ENCODE measurements at places on chromosomes 13 and 19.

DNA sequence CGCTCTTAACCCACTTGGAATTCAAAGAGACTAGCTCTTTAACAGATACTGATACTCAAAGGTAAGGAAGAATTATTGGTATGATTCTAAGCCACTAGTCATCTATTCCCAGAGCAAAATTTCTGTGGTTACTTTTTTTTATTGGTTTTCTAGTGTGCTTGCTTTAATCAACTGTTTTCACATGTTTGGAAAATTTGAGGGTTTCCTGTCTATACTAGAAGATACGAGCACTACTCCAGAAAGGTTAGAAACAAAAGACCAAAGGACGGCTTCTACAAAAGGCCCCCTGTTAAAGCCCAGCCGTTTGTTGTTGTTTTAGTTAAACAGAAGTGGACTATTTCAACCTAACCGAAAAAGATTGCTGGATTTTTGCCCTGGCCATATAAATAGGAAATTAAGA lies 18.5 kb upstream of the LPAR6 start:
- no peak for DNase-seq

DNA sequence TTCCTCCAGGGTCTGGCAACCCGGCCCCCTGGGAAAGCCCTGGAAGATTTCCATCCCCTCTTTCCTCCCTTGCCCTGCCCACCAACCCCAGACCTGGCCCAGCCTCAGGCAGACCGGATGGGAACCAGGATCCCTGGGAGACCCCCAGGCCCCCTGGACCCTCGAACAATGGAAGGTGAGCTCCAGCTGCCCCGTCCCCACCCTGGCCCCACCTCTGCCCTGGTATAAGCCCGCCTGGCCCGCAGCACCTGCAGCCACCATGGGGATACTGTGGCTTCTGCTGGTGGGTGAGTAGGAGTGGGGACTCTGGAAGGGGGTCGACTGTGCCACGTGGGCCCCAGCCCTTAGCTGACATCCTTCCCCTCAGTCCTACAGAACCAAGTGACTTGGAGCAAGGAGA lies 32.4 kb downstream of the HPN start:
- DNase-seq: no peak

DNA sequence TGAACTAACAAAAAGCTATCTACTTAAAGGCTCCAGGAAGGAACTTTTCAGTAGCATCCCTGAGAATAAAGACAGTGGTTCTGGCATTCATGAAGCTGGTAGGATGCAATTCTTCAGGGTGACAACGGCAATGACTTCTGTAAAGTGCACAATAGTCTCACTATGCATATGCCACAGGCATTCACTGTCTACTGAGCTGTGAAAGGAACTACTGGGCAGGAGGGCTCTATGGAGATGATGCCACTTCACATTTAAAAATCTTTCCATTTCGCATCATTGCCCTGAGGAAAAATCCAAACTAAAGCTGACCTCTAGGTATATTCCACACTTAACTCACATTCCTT lies 2020.6 kb upstream of the PCDH20 start:
- DNase-seq: no peak

- DNase-seq: no peak
Measured at GRCh38 chr19:4136680-4137088, 12.8 kb upstream of the MAP2K2 start.

- DNase-seq: no peak
Measured at GRCh38 chr13:45433381-45433790, 15.2 kb upstream of the SLC25A30 start.

DNA sequence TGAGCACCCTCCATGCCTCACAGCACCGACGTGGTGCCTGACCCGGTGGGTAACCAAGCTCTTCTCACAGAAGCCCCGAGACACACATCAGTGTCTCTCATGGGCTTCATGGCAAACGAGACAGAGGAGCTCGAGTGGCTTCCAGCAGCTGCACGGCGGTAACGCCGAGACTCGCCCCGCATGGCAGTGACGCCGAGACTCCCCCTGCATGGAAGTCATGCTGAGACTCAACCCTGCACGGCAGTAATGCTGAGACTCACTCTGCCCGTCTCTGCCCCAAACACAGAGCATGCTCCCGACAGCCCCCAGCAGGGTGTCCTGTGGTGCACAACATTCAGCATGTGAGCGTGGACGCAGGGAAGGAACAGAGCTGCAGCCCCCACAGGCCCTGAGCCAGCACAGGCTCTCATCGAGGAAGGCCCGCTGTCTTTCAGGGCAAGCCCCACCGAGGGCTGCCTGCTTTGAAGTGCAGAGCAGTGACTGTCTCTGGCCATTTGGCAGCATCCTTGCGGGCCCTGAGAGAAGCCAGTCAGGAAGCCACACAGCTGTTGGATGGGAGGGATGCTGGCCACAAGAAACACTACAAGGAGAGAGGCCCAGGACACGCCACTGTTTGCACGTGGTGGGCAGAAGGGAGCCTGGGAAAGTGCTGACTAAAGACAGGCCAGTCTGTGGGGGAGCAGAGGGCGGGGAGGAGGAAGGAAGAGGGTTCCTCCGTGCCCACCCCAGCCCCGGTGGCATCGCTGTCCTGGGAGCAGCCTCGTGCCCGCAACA lies 9.5 kb downstream of the GAS6 start:
- no peak for DNase-seq

GRCh38 chr19:38024992-38025908 lies 118.2 kb downstream of the SIPA1L3 start:
- no peak for DNase-seq

DNA sequence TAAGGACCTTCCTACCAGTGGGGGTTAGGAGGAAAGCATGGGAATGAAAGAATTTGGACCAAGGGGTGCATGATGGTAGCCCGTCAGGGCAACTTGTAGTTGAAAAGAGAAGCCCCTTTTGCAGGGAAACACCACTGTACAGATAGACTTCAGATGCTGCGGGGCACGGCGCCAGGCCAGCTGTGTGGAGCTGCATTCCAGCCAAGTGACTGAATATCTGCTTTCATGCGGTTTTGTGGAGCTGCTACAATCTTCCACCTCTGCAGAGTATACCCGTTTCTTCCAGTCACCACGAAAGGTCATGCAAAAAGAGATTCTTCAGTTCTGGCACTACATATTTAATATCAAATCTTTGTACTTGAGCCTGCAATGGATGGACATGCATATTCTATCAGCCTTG lies 104.7 kb downstream of the RGCC start:
- no peak for DNase-seq

DNA sequence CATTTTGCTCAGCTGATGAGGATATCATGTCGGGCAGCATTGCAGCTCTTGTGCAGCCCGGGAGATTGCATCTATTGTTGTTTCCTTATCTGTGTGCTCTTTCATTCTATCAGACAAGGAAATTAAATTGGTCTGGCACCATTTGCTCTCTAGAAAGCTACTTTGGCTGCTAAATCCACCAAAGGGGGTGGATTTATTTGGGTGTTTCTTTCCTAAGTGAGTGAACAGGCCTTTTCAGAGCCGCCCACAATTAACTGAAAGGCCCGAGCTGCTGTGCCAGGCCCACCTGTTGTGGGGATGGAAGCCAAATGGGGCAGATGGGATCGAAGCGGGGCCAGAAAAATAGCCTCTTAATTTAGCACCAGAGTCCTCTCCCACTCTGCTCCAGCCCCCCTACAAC lies 99.4 kb downstream of the DNAJC15 start:
- no peak for DNase-seq

- no peak for DNase-seq
Measured at GRCh38 chr13:25268561-25268960, 18.7 kb downstream of the MTMR6 start.

GRCh38 chr19:924553-925086 lies 1.2 kb upstream of the ARID3A start:
- DNase-seq: no peak

DNA sequence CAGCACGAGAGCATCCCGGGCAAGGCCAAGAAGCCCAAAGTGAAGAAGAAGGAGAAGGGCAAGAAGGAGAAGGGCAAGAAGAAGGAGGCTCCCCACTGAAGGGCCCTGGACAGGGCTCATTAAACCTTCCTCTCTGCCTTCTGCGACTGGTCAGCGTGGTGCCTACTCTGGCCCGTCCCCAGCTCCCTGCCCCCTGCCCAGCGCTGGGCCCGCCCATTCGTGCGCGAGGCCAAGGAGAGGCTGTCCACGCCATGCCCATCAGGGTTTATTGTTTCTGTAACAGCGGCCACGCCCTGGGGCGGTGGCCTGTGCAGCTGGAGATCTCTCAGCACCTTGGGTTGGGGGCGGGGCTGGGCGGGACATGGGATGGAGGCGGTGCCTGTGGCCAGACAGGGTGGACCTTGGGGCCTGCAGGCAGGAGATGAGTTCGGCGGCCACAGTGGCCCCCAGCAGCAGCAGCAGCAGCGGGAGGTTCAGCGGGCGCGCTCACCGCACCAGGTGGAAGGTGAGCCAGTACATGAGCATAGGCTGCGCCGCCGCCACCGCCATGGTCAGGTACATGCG lies 897 bp downstream of the C19orf33 start:
- no peak for DNase-seq

- DNase-seq: no peak
Measured at GRCh38 chr13:31134039-31134711, 27.5 kb downstream of the HSPH1 start.
